ENCODE measurements at places on chromosomes 13 and 19.

DNA sequence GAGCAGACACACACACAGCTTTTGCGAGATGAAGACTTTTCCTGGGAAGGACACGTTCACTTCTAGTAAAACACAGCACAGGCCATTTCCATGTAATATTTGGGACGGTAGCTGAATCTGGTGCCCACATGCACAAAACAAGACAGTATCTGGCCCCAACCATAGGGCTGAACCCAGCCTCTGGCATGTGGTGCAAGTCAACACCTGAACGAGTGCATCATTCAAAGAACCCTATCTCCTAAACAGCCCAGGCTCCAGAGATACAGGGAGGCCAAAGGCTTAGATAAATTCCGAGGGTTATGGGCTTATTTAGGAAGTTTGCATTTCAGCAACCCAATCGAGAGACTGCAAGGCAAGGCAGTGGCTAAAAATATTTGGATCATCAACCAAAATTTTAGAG lies 2.7 kb upstream of the TFDP1 start:
- DNase-seq = no peak

DNA sequence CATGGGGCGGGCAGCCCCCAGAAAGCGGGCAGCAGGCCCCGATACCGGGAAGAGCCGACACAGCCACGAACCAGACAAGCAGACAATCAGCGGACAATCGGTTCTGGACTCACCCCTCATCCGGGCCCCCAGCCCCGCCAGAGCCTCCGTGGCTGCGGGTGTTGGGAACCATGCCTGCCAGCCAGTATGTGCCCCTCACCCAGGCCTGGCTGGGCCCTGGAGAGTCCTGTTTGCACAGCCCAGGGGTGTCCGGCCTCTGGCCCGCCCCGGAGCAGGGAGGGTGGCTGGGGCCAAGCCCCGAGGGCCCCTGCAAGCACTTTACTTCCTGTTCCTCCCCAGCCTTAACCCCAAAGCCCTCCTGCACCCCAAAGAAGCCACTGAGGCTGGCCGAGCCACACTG lies 7.8 kb downstream of the PODNL1 start:
- DNase-seq = no peak

- no peak for DNase-seq
Measured at GRCh38 chr19:39816287-39817048, 17.5 kb downstream of the DYRK1B start.

DNA sequence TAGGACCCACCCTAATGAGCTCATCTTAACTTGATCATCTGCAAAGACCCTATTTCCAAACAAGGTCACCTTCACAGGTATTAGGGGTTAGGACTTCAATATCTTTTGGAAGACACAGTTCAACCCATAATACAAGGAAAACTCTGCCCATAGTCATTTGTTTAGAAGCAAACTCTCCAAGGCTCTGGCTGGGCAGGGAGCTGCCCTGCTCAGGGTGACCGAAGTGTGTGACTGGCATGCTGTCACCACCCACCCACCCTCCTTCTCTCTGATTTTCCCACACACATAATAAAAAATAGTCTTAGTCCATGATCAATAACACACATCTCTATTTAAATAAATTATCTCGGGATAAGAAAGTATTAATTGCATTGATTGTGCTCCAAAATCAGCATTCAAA lies 161.1 kb downstream of the KCTD15 start:
- no peak for DNase-seq

DNA sequence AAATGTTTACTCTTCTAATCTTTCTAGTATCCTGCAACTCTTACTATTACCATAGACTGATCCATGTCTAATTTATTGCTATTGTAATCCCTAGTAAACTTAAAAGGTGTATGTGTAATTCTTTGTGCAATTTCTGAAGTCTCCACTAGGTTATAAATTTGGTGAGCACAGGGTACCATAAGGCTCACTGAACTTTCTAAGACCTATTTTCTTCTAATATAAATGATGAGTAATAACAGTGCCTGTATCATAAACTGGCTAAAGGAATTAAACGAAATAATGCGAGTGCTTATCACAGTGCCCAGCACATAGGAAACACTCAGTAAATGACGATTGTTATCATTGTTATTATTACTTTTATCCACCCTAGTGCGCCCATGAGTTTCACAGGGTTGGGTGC lies 119.1 kb downstream of the KLF12 start:
- no peak for DNase-seq

GRCh38 chr19:42386974-42387707 lies 3.0 kb downstream of the CNFN start:
- DNase-seq = peak; percentile 53

DNA sequence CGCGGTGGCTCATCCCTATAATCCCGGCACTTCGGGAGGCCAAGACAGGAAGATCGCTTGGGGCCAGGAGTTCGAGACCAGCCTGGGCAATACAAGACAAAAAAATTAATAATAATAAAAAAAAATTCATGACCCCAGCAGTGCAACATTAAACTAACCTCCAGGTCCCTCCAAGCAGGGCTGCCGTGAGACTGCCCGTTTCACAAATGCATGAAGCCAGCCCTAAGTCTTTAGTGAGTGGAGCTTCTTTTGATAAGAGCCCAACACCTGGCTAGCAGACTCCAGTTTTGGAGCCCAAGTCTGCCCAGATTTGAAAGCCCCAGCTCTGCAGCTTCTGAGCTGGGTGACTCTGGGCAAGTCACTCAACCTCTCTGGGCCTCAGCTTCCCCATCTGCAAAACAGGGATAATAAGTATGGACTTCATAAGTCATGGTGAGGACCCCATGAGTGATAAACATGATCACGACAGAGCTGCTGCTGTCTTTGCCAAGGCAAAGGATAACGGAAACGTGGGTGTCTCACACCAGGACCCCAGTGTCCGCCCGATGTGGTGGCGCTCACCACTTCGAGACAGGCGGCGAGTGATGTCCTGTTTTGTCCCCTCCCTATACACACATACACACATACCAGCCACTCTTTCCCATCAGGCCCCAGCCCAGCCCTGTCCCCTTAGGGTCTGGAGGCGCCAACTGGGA lies 38.4 kb upstream of the NANOS3 start:
- DNase-seq = no peak

DNA sequence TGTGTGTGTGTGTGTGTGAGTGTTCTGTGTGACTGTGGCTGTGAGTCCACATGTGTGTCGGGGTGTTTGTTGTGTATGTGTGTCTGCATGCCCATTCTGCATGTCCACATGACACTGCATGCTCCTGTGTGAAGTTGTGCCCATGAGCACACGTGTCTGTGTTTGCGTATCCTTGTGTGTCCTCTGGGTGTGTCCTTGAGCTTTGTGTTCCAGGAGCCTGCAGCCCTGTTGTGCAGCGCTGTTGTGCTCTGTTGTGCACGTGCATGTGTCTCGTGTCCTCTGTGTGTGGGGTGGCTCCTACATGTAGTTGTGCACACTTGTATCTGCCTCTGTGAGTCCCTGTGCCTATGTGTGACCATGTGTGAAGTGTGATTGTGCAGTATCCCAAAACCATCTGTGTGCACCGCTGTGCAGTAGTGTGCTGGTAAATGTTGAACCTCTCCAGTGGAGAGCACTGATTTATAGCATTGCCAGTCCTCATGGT lies 2.2 kb upstream of the ARHGEF18 start:
- DNase-seq = no peak

DNA sequence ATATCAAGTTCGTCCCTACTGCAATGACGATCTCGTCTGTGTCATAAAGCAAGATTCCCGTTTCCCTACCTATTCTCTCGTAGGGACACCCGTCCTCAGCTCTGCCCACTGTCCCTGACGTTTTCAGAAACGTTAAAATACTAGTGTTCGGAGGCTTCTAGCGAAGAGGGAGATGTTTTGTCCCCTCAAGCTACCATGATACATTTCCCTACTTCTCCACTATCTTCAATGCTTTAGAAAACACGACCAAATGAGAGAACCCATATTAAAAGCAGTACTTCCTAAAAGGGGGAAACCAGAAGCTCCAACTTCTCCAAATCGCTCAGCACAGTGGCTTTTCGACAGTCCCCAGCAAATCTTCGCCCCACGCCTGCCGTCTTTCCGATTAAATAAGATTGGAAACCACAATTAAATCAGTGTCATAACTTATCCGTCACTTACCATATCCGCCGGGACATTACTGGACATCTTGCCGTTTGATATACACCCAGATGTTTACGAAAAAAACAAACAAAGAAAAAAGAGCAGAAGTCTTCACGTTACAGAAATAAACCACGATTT lies 1.3 kb downstream of the UBL3 start:
- DNase-seq = no peak

- no peak for DNase-seq
Measured at GRCh38 chr19:48127561-48127960, 16.9 kb upstream of the PLA2G4C start.

- peak; percentile 70 for DNase-seq
Measured at GRCh38 chr19:17703824-17704463, 15.3 kb upstream of the MAP1S start.

- no peak for DNase-seq
Measured at GRCh38 chr13:62209529-62209928, 793.9 kb upstream of the PCDH20 start.

Data from stimulated activated CD4-positive, alpha-beta T cell treated with anti-CD3 and anti-CD28 coated beads, Interleukin-1b, Interleukin-23, amount 100 ng/mL, for 4 hours (primary cell).